ENCODE measurements at places on chromosomes 11 and 22.

DNA sequence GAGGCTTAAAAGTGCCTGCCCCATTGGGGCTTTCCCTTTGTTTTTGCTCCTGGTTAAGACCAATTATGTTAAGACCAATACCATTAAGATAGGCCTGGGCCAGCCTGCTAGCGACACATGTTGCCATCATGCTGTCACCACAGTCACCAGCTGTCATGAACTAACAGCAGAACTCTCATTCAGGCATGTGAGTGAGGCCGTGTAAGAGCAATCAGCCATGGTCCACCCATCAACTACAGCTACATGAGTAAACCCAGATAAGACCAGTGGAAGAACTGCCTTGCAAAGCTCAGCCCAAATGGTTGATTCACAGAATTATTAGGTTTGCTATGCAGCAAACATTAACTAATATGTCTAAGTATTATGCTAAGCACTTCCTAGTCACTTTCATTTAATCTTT is 19.9 kb downstream of the GLYAT start:
- no peak for DNase-seq

DNA sequence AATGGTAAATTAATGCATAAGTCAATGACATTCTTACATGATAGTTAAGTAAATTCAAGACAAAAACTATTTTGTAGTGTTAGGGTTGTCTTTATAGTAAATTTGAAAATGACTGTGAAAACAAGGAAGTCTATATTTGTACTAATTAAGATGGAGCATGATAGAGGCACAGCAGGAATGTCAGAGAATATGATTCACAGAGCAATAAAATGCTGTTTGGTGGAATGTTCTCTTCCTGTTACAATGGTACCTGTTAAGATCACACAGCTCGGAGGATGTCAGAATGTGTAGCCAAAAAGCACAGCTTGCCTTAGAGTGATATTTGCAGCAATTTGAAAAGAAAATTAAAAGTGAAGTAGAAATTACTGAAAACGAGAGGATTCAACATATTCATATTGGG is 2339.7 kb upstream of the RAG2 start:
- no peak for DNase-seq

GRCh38 chr11:127074151-127074761 is 73.7 kb upstream of the KIRREL3 start:
- DNase-seq = peak; percentile 31

- DNase-seq = no peak
Measured at GRCh38 chr11:18264035-18264434, 2.0 kb upstream of the SAA1 start.

DNA sequence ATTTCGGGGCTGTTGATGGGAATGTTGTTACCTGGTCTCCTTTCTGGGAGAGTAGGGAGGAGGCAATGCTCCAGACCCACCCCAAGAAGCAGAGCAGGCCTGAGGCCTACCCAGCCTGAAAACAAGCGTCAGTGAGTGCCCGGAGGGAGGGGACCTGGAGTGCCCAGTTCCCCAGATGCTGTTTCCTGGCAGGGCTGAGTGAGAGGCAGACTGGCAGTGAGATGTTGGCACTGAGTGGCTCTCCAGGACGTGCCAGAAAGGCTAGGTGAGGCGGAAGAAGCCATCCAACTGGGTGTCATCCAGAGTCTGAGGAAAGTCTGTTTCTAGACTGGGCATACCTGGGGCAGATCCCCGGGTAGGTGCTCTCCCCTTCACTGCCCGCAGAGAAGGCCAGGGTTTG is 1.3 kb downstream of the POU2F3 start:
- no peak for DNase-seq

DNA sequence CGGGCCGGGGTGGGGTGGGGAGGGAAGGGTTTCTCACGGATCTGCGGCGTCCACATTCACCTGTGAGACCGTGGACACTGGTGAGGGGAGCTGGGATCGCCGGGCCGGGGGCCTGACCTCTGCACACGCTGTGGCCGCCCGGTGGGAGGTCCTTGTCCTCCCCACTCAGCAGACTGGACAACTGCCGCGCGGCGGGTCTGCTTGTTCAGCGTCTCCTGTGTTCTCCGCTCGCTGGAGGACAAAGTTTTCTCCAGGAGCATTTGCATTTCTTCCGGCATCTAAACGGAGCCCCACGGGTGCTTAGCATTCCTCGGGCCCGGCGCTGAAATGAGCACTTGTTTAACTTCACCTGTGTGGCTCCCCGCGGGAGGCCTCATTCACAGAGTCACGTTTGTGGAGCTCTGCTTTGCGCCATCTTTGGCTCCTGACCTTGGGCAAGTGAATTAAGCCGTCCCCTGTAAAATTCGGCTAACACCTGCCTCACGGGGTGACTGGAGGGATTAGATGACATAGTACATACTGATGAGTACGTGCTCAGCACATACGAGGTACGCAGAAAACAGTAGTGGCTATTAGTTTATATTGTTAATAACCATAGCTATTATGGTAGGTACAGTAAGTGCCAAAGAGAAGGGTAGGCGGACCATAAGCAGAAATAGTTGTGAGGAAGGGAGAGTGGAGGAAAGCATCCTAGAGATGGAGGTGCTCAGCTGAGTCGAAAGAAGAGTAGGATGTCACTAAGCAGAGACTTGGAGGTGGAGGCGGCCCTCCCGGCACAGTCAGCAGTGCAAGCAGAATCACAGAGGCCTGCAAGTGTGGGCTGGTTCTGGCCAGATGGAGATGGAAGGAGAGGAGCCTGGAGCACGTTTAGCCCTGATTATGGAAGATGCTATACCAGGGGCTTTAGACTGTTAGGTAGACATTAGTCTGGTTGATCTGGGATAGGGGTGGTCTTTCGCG is 885 bp downstream of the TRMU start:
- DNase-seq = no peak

GRCh38 chr11:122441666-122442035 is 213.9 kb upstream of the UBASH3B start:
- DNase-seq = no peak

- DNase-seq = peak; percentile 27
Measured at GRCh38 chr22:41524251-41524661, 20.0 kb downstream of the POLR3H start.

DNA sequence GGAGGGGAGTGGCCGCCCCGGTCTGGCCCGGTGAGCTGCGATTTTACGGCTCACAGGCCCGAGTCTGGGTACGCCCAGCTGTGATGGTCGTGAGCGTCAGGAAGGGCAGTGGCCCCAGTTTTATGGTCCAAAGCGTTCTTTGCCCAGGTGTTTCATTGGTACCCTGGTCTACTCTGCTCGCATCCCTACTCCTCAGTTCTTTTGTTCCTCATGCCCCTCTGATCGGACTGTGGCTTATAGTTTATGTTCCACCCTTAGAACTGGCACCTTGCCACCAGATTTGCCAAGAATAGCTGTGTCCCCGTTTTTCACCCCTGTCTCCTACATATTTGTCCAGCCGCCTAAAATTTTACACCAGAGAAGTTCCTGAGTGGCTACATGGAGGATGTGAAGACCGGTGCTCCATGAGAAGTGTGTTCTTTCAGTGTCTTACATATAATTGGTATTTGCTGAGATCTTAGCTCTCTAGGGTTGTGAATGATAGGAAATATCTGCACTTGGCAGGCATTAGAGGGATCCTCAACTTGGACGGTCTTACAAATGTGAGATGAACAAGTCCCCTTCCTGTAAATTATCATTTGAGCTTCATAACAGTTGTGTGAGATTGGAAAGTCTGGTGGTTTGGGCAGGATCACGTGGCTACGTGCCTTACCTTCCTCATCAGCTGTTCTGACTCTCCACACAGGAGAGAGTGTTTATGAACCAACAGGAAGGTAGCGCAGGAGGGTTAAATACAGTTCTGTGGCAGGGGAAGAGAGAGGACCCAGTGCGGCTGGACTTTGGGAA is 1.1 kb downstream of the PANX1 start:
- no peak for DNase-seq

GRCh38 chr11:116736763-116737162 is 36.0 kb downstream of the BUD13 start:
- no peak for DNase-seq

DNA sequence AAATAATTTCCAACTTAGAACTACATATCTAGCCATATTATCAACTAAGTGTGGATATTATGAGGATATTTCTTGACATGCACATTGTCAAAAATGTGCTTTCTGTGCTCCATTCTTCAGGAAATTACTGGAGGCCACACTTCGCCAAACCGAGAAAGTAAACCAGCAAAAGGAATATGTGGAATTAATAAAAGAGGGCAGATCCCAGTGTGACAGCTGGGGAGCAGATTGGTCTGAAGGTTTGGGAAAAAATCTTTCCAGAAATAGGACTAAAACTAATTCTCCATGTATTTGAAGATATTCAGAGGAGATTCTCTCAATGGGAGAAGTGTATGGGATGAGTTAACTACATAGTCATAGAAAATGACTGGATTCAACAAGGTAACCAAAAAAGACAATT is 546.9 kb upstream of the API5 start:
- DNase-seq = peak; percentile 14

DNA sequence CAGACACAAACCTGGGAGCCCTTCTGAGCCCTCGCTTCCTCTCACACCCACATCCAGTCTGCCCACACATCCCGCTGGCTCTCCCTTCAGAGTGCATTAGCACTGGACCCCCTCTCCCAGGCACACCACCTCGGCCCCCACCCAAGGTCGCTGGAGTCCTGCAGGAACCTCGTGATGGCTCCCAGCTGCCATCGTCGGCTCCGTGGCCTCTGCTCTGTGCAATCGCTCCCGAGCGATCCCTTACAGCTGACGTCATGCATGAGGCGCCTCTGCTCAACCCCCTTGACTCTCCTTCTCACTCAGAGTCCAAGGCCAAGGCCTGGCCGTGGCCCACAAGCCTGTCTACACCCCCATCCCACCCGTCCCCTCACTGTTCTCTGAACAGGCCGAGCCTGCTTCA is 183.9 kb downstream of the EFCAB6 start:
- DNase-seq = no peak

DNA sequence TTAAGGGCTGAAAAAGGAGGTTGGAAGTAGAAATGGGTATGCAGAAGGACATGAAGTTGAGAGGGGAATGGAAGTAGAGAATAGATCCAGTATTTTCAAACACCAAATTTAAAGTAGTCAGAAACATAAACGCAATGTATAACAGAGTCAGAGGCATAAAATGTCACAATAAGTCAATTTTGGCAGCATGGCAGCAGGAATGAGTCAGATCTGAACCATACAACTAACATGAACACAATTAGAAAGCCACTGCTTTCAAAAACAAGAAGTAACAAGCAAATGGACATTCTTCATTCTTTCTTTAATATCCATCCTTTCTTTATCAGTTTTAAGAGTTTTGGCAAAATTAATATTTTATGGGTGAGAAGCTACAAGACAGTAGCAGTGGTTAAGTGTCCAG is 2.5 kb downstream of the CHORDC1 start:
- DNase-seq = no peak

GRCh38 chr11:86587264-86588193 is 84.9 kb downstream of the ME3 start:
- DNase-seq = no peak

- no peak for DNase-seq
Measured at GRCh38 chr11:73009972-73010371, 132.1 kb downstream of the FCHSD2 start.

DNA sequence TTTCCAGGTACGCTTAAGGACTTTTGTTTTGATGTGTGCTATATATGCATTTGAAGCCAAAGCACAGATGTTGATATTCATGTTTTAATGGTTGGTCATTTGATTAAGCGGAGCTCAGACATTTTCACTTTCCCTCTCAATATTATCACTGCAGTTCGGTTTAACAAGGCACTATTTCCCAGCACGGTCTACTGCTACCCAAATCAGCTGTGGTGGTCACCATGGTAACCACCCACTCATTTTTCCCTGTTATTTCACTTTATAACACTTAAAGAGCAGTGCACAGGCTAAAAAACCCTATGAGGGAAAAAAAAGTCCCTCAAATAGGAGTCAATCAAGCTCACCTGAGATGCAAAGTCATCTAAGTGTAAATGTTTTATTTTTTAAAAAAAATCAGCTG is 439.6 kb upstream of the CCDC90B start:
- no peak for DNase-seq

GRCh38 chr11:63573881-63574855 is 11.0 kb upstream of the PLAAT2 start:
- no peak for DNase-seq

DNA sequence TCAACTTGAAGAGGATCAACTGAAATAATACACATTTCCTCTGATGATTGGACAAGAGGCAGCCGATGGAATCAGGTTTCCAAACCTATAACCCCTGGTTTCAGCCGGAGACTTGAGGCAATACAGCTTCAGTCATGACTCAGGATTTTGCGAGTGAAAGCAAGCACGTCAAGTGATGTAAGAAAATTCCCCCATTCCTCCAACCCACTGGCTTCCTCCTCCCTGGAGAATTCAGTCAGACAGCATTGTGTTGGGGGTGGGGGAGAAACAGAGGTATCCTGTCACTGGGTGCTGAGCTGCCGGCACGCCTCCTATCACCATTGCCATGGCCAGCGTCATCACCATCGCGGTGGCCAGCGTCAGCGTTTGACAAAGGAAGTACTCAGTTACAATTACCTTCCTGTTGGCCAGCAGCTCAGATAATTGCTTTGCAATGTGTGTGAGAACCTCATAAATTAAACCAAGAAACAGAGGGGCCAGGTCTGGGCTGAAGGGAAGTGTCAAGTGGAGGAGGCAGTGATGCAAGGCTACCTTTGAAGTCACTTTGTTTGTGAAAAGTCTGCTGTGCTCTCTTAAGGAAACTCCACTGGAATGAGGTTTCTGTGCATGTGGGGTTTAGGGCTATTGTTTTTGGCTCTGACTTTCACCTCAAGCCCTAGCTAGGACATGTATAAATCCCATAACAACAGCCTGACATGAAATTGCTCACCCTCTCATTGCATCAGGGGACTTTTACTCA is 50.2 kb downstream of the LIF start:
- DNase-seq = no peak
